ENCODE measurements at places on chromosomes 12 and 14.

- no peak for DNase-seq
These were observed 20.9 kb upstream of the ANO2 start for GRCh38 chr12:5965950-5966383.

DNA sequence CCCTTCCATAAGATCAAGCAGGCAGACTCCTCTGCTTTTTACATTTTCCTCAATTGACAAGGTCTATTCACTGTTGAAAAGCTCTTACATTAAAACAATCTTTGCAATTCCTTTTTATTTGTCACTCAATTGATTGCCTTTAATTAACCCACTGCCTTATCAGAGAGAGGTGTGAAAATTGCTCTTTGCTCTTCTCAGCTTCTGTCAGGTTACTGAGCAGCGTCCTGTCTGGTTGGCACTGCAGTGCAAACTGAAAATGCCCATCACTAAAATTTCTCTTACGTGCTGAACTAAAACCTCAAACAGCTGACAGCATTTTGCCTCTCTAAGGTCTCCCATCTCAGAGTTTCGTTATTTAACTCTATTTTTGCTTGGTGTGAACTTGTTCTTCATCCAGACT, 504.1 kb upstream of the ATXN7L3B start:
- DNase-seq = no peak

DNA sequence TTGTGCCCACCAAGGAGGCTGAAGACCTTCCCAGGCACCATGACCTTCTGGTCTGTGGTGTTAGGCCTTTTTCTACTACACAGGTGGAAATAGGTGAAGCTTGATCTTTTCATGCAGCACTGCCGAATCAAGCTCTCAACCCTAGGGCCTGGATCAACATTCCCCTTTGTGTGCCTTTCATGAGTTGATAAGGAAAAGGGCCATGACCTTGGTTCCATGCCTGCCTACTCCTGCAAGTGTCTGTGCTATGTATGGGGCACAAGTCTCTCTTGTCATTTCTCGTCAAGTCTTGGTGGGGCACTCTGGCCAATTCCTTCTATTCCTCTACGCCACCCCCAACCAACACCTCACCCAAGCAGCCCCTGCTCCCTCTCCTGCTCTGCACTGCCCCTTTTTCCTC, 154.5 kb downstream of the SLC8A3 start:
- no peak for DNase-seq

DNA sequence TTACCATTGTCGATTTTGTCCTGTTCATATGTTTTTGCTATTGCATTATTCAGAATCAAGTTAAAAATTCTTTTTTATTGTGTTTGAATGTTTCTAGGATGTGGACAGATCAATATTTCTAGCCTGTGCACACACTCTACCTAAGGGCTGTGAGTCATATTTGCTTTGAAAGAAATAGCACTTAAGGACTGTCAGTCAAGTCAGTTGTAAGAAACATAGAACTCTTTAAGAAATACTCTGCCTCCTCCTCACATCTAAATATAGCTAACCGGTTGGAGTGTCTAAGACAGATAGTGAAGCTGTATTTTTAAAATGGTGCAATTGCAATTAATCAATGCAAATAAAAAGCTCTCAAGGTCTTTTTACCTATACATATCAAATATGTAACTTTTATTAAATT, 17.9 kb upstream of the MGST1 start:
- DNase-seq = no peak

DNA sequence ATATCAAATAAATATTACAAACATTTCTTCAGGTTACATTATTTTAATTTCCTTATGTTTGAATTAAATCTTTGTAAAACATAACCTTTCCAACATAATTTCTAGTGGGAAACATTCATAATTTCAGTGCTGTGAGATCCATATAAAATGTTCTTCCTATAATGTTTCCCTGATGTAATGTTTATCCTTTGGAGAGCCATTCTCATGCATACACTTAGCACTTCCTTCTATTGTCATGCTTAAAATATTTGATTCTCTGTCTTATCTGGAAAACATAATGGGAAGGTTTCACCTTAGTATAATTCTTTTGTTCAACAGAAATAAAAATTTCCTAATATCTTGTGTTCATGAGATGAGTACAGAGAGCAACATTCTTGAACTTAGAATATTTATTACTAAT, 472.5 kb downstream of the ADAMTS20 start:
- no peak for DNase-seq

DNA sequence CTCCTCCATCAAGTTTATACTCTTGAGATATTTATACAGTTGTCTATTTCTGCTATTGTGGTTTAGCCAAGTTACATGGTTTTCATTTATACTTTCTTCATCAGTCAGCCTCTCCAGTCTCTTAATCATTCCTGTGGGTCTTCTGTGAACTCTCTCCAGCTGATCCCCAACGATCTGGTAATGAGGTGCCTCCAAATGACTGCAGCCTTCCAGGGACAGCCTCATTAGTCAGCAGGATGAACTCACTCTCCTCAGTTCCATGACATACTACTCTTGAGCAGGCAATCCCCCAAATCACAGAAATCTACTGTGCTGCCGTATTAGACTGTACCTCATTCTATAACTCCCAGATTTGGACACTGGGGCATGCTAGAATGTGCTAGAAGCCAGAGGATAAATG, 15.3 kb downstream of the AREL1 start:
- DNase-seq = no peak

DNA sequence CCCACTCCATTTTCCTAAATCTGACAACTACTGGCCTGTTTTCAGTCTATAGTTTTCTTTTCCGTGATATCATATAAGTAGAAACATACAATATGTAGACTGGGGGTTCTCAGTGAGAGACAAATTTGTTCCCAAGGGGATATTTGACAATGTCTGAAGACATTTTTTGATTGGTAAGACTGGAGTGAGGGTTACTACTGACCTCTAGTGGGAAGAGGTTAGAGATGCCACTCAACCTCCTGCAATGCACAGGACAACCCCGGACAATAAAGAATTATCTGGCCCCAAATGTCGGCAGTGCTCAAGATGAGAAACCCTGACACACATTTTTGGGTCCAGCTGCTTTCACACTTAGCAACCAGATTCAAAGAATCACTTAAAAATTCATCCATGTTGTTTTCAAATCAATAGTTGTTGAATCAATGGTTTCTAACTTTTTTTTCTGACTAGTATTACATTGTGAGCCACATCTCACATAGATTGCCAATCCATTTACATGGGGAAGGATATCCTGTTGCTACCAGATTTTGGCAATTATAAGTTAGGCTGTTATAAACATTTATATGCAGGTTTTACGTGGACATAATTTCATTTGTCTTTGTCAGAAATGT, 307.1 kb downstream of the RPL10L start:
- DNase-seq = no peak

DNA sequence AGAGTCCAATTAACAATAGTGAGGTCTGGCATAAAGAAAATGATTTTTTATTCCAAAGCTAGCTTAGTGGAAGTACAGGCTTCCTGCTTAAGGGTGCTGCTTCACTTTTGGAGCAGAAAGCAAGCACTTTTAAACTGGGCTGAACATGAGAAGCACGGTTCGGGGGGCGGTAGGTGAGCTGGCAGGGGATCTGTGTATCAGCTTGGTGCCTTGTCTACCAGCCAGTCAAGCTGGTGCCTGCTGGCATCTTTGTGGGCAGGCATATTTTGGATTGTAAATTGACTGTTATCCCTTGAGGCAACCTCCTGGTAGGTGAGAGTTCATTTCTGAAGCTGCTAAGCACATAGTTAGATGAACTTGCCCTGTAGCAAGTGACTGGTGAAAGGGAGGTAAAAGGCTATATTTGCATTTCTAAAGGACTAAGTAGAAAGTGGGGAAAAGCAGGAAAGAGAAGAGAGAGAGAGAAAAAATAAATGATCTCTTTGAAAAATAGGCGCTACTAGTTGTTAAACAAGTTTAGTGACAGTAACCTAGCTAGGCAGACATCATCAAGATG, 121.1 kb upstream of the SYT10 start:
- DNase-seq = no peak

DNA sequence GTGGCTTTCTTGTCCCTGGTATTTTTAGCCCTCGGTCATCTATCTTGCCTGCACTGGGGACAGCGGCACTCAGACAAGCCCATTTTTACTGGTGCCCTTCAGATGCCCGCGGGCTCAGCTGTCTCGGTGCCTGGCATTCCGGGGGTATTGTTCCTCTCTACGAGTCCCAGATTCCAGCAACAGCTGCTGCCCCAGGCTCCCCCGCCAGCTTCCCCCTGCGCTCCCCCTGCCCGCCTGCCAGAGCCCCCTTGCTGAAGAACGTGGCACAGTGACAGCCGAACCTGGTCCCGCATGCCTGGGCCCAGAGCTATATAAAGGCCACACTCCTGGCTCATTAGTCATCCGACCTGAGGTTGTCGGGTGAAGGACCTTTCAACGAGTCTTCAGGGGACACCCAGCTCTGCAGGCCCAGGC, 10.9 kb upstream of the MYL2 start:
- DNase-seq = no peak

GRCh38 chr14:90644882-90645281, 171.3 kb downstream of the TTC7B start:
- DNase-seq = no peak

DNA sequence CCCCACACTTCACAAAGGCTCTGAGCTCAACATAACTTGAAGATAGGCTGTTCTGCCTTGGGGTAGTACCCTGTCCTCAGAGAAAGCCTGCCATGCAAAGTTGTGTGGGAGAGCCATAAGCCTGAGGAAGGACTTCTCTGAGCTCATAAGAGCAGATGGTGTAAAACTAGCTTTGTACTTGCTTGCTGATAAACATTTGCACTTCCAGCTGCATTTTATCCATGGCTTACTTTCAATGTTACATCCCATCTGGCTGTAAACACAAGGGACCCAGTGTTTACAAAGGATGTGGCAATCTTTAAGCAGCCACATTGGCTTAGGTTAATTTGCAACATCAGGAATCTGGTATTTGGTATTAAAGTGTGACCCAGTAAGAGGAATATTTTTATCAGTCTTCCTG, 258.1 kb downstream of the IPO8 start:
- no peak for DNase-seq

- DNase-seq = no peak
These were observed 183.7 kb upstream of the STXBP6 start for GRCh38 chr14:25233613-25234012.

DNA sequence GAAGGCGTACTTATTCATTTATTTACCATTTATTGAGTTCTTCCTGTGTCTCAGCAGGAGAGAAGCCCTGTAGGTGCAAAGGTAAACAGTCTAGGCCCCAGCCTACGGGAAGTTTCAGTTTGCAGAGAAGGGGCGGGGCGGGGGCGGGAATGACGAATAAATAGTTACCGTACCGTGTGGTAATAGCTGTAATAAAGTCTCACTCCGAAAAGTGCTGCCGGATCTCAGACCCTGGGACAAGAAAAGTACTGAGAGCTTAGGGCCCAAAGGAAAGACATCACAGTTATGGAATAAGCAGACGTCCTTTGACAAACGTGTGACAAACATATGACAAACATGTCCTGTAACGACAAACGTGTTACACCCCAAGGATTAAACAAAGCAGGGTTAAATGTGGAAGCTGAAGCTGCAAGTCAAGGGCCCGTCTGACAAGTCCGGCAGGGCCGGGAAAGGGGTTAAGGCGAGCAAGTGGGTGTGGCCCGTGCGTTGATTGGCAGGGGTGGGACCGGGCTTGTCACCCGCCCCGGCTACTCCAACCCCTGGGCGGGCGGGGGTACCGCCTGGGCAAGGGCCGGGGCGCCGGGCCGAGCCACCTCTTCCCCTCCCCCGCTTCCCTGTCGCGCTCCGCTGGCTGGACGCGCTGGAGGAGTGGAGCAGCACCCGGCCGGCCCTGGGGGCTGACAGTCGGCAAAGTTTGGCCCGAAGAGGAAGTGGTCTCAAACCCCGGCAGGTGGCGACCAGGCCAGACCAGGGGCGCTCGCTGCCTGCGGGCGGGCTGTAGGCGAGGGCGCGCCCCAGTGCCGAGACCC, at the start of gene LRP10:
Gene LRP10 (plus strand): TSS at position 517 of the 809 bp plus-strand sequence. CDS start 564 bp downstream, outside the sequence.
- peak; percentile 52 for DNase-seq

- no peak for DNase-seq
These were observed 119.7 kb upstream of the MED13L start for GRCh38 chr12:116397148-116397547.

GRCh38 chr14:104465482-104466390, 113.8 kb upstream of the C14orf180 start:
- DNase-seq = no peak

DNA sequence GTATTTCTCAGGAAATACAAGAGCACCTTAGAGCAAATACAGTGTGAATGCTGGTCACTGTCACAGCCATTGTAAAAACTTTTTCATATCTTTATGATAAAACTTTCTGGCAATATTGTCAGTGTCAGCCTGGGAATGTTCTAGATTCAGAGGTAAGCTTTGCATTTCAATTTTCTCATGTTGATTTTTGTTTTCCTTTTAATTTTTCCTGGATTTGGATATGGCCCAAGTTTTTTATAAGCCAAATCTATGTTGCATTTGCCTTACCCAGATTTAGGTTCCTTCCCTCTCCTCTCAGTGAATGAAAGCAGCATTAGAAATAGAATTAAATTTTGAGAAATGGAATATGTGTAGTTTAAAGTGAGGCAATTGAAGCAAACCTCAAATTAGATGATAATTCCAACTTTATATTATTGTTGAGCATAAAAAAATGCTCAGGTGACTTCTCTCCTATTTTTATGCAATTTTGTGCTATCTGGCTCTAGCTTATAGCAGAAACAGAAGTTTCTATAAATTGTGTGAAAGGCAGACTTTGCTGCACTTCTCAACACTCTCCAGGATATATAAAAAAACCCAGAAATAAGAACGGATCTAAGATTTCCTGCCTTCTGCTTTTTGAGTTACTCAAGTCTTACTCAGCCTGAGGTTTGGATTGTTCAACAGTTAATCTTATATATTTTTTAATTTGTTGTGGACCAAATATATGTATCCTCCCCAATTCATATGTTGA, 368.2 kb upstream of the PRICKLE1 start:
- no peak for DNase-seq

Data from stimulated activated CD8-positive, alpha-beta memory T cell treated with anti-CD3 and anti-CD28 coated beads, Interleukin-4, amount 100 ng/mL, for 4 hours (primary cell).